Ammon's horn (tissue), 1 donor: ENCODE measurements at places on chromosomes 5 and 9.

DNA sequence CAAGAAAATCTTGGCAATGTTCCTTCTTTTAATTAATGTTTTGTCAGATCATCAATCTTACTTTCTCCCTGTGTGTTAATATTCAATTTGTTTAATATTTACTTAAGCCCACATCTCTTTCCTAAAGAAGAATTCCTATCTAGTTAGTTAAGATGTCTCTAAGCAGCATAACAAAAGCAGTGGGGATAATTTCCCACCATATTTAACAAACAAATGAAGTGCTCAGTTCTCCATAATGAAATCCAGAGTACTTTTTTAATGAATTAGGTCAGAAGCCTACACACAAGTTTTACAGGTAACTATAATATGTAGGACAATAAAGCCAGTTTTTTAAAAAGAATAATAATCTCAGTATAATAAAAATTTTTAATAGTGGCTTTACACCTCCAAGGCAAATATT lies 1918.8 kb downstream of the EFNA5 start:
- no peak for DNase-seq

GRCh38 chr5:126686451-126687126 lies 85.8 kb downstream of the PHAX start:
- no peak for DNase-seq

- no peak for DNase-seq
Observed at GRCh38 chr9:112038017-112038408, 137.1 kb downstream of the SUSD1 start.

DNA sequence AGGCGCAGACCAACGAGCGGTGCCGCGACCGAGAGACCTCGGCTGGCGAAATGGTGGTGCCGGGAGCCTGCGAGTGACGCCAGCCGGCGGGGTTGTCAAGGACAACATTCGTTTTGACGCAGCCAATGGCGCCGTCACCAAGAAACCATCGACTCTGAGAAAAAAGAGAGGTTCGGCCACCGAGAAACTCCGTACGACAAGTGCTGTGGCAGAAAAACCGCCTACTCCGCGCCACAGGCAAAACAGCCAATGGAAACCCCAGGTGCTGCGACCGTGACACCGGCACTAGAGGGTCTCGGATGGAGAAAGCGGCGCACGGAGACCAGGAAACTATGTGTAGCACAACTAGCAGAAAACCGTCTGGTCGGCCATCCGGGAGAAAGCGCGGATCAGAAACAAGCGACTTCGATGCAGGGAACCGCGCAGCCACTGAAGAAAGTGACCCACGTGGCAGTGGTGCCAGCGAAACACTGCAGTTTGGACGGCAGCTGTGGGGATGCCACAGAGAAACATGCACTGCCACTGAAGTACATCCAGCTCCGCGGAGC lies 88.8 kb downstream of the ANXA2R start:
- peak; percentile 40 for DNase-seq

DNA sequence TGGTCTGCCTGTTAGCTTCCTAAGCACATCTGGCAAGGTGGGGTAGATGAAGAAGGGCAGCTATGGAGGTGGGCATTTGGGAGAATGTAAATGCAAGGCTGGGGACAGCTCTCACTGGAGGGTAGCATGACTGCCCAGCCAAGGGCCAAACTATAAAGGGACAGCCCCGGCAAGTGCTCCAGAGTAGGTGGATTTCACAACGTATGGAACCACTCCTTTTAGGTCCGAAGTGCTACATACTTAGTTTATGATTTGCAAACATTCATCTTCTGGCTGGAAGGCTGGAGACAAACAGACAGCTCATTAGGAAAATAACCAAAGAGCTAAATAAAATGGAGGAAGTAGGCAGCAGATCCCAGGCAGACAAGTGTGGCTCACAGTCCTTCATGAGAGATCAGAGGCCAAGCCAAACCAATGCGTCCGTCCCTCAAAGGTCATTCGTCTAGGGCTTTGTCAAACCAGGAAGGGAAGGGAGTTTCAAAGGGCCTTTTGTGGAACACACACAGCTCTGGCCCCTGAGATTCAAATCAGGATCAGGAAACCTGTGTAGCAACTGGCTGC lies 42.5 kb upstream of the GLRX start:
- DNase-seq = no peak

GRCh38 chr9:31799953-31800609 lies 584.4 kb upstream of the ACO1 start:
- DNase-seq = no peak

DNA sequence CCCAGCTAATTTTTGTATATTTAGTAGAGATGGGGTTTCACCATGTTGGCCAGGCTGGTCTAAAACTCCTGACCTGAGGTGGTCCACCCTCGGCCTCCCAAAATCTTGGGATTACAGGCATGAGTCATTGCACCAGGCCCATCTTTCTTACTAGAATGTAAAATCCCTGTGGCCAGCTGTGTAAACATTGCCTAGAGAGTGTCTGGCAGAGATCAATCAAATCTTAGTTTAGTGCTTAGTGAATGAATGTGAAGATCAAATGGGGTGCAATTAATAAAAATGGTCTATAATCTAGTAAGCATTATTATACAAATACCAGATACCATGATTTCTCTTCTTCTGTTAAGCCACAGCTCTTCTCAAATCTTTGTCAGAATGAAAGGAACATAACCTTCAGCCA lies 289.9 kb downstream of the KCTD16 start:
- no peak for DNase-seq

DNA sequence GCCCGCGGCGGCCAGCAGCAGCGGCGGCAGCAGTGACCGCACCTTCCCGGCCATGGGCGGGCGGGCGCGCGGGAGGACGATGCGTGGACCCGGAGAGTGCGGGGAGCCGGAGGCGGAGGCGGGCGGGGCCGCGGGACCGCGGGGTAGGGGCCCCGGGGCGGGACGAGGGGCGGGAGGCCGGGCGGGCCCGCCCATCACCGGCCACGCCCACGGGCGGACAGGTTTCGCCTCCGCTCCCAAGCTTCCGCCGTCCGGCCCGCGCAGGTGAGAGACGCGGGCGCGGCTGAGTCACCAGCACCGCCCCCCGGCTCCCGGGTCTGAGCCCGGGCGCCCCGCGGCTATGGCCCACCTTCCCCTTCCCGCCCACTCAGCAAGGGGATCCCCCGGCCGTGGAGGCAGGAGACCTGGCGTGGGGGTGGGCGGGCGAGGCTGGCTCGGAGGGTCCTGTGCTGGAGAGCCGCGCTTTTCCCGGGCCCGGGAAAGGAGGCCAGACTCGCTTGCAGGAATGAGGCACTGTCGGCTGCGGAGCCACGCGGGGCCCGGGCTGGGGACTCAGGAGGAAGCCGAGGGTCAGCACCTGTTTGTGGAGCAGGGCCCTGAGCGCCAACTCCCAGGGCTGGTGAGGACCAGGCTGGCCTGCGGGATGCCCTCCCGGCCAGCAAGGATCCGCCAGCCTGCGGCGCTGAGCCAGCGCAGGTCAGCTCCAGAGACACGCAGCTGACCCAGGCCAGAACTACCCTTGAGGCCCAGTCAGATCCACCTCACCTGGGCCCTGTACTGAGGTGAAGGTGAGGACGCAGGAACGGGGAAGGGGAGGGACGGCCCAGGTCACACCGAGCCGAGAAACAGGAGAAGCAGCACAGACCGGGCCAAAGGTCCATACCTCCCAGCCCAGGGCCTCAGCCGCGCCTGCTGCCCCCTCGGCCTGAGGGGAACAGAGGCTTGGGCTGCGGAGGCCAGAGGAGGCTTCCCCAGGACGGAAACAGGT lies at the start of gene ENTPD2:
Gene ENTPD2 (minus strand): TSS at position 118 of the 988 bp plus-strand sequence. CDS start 64 bp downstream, at position 54.
- DNase-seq = no peak

DNA sequence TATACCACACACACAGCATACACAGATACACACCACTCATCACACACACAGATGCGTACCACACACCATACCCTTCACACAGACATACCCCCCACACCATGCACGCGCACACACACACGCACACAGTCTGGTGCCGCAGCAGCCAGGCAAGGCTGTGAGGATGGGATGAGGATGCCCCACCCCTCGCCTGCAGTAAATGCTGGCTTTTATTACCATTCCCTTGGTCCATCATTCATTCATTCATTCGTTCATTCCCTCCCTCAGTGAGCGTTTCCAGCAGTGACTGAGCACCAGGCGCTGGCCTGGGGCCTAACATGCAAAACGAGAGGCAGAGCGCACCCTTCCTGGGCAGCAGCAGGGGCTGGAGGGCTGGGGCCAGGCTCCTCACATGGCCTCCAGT lies 51.7 kb upstream of the FCN2 start:
- no peak for DNase-seq

DNA sequence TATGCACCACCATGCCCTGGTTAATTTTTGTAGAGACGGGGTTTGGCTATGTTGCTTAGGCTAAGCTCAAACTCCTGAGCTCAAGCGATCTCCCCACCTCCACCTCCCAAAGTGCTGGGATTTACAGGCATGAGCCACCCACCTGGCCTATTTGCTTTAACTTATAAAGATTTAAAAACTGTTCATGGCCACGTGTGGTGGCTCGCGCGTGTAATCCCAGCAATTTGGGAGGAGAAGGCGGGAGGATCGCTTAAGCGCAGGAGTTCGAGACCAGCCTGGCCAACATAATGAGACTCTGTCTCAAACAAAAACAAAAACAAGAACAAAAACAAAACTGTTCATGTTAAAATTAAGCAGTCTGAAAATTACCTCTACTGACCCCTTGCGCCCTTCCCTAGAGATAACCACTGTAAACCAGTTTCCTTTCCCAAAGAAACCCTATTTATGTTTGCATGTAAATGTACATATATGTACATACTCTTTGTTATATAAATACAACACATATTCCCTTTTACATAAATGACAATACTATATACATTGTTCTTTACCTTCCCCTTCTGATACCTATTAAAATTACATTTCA lies 1.5 kb downstream of the AK6 start:
- DNase-seq = no peak

DNA sequence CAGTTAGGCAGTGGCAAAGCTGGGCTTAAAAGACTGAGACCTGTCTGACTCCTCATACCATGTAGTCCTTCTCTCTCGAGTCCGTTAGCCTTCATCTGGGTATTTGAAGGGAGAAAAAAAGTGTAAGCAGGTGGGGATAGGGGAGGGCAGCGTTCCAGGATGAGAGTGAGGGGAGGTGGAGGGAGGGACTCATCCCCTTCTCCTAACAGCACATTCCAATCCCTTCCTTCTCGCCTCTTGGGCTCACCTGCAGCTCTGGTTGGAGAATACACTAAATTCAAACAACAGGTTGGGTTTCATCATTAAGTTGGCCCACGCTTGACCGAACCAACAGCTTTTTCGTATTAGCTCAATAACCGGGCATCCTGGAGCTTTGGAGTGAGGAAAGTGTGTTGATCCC lies 3.6 kb downstream of the NEURL1B start:
- DNase-seq = no peak

GRCh38 chr9:136675477-136676296 lies 11.6 kb downstream of the AGPAT2 start:
- DNase-seq = no peak

DNA sequence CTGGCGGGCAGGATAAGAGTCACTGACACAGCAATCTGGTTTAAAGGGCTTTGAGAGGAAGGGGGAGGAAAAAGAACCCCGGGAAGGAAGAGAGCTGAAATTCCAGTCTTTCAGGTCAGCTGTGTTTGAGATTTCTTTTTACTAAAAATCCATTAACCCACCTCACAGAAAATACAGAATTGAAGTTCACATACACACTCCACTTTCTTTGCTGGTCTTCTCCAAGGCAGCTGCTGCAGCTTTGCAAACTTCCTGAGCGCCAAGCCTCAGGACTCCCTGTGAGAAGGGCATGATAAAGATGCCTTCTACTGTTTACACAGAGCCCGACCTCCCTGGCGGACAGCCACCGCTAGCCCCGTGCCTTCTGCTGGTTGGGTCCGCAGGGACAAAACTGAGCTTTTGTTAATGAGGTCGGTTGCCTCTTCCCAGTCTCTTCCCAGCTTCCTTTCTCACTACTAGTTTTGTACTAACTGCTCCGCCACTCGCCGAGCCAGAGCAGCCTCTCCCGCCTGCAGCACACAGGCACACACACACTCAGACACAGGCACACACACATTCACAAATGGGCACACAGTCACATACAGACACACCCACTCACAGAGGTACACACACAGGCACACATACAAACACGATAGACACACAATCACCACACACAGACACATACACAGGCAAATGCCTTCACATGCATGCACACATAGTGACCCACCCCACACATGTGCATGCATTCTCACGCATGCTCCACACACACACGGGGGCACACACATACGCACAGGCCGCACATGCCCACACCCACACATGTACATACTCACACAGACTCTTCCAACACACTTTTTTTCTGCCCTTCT lies at the start of gene FREM1:
Gene FREM1 (minus strand): TSS at position 468 of the 845 bp plus-strand sequence. CDS start 41,451 bp downstream, outside the sequence.
- DNase-seq = peak; percentile 18

DNA sequence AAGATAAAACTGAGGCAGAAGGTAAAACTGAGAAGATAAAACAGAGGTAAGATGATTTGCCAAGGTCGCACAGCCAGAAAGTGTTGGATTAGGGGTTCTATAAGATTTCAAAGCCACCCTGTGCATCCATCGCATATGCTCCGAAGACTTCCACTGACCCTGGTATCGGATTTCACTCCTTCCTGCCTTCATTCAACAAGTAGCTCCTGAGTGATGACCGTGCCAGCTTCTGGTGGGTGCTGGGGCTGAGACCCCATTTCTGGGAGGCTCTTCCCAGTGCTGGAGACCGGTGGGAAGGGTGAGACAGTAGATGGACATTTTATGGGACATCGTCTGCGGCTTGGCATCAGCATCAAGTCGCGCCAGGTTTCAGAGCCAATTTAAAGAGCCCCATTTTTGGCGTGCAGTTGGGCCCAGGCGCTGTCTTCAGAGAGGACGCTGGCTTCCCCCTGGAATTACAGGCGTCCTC lies 53.7 kb upstream of the DAB2IP start:
- DNase-seq = no peak

DNA sequence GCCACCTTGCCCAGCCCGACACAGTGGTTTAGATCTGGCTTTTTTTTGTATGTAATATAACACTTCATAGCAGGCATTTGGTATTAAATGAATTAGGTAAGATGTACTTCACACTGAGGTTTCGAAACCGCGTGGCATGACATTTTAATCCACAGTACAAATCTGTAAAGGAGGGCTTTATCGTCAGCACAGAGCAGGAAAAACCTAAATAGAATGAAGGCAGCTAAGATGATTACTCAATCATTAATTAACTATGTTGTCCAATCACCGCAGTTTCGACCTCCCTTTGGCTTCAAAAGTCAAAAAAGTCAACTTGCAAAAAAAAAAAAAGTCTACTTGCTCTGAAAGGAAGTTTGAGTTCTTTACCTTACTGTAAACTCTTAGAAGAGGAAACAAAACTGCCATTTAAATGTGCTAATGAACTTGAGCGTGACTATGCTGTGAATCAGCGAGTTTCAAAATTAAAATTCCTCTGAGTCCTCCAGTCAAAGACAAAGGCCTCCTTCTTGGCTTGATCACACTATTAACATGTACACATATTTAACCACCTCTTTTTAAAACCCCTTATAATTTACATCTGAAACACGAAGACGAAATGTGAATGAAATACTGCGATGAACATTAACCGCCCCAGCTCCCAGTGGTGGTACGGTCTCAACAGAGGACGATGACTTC lies 698 bp upstream of the SEC24A start:
- DNase-seq = no peak

GRCh38 chr5:69491027-69491426 lies 1.6 kb upstream of the OCLN start:
- no peak for DNase-seq
